ENCODE measurements at places on chromosomes 12 and 14.
A peak's percentile ranks its signal among the peaks of the same experiment; 100 is the strongest.

- peak overlapping the region; percentile 14 for H3K27ac ChIP-seq
- H3K4me3 ChIP-seq, result no peak overlapping the region
- H3K36me3 ChIP-seq, result peaks cover 11% of the 10 kb centered on the region
- H3K27me3 ChIP-seq, result no peaks in the 10 kb centered on the region
Observed at GRCh38 chr14:69093631-69094421, 59.1 kb downstream of the DCAF5 start.

- no peaks in the 10 kb centered on the region for H3K36me3 ChIP-seq
- no peak for DNase-seq
- H3K4me1 ChIP-seq, result no peaks in the 10 kb centered on the region
- H3K27ac ChIP-seq, result no peak overlapping the region
- no peak overlapping the region for H3K4me3 ChIP-seq
- peaks cover 9% of the 10 kb centered on the region for H3K27me3 ChIP-seq
Observed at GRCh38 chr12:65811968-65812700, 12.1 kb upstream of the HMGA2 start.

DNA sequence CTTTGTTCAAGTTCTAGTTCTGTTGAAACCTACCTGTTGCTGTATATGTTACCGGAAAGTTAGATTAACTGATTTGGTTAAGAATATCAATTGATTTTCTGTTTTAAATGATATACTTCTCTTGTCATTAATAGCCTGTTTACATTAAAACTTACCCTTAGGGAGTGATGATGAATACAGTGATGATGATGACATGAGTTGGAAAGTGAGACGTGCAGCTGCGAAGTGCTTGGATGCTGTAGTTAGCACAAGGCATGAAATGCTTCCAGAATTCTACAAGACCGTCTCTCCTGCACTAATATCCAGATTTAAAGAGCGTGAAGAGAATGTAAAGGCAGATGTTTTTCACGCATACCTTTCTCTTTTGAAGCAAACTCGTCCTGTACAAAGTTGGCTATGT is 33.0 kb downstream of the CAND1 start:
- no peaks in the 10 kb centered on the region for H3K27me3 ChIP-seq
- no peak for DNase-seq
- H3K36me3 ChIP-seq, result peaks cover 53% of the 10 kb centered on the region
- H3K27ac ChIP-seq, result no peak overlapping the region
- H3K4me1 ChIP-seq, result peaks cover 8% of the 10 kb centered on the region

DNA sequence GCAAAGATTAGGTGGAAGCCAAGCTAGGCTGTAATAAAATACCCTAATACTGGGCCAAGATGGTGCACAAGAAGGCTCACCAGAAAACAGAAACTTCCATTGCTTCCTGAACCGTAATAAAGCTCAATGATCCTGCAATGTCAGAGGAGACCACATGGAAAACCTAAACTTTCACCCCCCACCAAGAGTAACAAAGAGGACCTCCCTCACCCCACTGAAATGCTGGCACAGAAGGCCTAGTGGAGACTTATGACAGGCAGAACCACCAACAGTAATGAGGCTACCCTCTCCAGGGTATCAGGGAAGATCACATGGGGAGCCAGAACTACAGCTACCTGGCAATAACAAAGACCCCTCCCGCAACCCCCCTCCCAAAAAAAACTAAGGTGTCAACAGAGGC is 43.1 kb downstream of the CEP83 start:
- no peaks in the 10 kb centered on the region for H3K4me1 ChIP-seq

GRCh38 chr12:53078425-53079225 is 565 bp downstream of the SPRYD3 start:
- peak overlapping the region; percentile 80 for H3K27ac ChIP-seq
- H3K27me3 ChIP-seq, result no peaks in the 10 kb centered on the region
- peaks cover 39% of the 10 kb centered on the region for H3K4me1 ChIP-seq
- DNase-seq, result peak; percentile 70
- peak overlapping the region; percentile 83 for H3K4me3 ChIP-seq
- peaks cover 13% of the 10 kb centered on the region for H3K36me3 ChIP-seq

DNA sequence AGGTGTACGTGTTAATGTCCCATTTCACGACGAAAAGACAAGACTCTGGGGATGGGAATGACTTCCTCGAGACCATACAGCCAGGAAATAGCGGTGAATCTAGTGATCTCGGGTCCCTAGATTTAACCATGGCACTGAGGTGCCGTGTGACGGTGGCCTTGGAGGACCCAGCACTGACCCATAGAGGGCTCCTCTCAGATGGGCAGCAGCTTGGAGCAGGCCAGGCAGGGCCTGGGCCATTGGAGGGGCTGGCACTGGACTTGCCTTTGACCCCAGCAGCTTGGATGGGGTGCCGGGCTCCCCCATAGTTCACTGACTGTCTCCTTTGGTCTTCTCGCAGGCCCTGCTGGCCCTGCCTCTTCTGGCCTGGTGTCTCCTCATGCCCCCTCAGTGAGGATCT is 5.4 kb downstream of the TCL1B start:
- H3K36me3 ChIP-seq, result no peaks in the 10 kb centered on the region
- H3K27me3 ChIP-seq, result peaks cover 14% of the 10 kb centered on the region
- H3K4me1 ChIP-seq, result no peaks in the 10 kb centered on the region
- DNase-seq, result no peak
- no peak overlapping the region for H3K27ac ChIP-seq
- H3K4me3 ChIP-seq, result no peak overlapping the region

DNA sequence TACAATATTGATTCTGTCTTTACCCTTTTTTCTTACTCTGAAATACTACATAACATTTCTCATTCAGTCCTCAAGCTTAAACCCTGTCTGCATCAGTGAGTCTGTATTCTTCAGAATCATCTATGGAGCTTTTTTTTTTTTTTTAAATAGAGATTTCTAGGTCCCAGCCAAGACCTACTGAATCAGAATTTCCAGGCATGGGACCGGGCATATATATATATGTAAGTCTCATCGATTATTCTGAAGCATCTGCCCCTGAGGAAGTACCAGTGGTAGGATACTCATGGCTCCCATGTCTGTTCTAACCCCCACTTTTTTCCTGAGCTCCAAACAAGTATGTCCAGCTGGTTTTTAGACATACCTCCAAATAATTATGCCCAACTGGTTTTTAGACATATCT is 6.1 kb downstream of the DDX47 start:
- peaks cover 69% of the 10 kb centered on the region for H3K36me3 ChIP-seq
- peak overlapping the region; percentile 68 for H3K27ac ChIP-seq
- H3K4me3 ChIP-seq, result no peak overlapping the region
- DNase-seq, result no peak
- no peaks in the 10 kb centered on the region for H3K27me3 ChIP-seq
- H3K4me1 ChIP-seq, result peaks cover 61% of the 10 kb centered on the region

DNA sequence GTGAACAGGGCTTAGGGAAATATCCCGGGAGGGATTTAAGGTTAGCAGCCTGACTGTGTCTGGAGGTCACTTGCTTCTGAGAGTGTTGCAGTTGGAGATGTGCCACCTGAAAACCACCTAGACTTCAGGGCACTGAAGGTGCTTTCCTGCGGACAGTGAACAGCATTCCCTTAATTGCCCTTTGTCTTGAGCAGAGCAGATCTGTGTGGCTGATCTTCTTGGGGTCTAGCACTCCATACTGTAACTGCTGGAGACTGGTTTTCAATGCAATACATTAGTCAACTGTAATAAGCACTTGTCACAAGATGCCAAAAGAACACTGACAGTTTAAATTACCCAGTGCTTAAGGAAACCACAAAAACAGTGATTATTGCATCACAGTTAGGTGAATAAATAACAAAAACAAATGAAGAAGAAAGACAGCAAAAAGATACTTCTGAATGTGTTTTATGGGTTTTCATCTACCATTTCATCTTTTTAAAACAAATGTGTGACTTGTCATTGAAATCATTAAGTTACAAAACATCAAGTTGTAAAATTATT is 111.8 kb downstream of the PRIMA1 start:
- DNase-seq, result no peak

DNA sequence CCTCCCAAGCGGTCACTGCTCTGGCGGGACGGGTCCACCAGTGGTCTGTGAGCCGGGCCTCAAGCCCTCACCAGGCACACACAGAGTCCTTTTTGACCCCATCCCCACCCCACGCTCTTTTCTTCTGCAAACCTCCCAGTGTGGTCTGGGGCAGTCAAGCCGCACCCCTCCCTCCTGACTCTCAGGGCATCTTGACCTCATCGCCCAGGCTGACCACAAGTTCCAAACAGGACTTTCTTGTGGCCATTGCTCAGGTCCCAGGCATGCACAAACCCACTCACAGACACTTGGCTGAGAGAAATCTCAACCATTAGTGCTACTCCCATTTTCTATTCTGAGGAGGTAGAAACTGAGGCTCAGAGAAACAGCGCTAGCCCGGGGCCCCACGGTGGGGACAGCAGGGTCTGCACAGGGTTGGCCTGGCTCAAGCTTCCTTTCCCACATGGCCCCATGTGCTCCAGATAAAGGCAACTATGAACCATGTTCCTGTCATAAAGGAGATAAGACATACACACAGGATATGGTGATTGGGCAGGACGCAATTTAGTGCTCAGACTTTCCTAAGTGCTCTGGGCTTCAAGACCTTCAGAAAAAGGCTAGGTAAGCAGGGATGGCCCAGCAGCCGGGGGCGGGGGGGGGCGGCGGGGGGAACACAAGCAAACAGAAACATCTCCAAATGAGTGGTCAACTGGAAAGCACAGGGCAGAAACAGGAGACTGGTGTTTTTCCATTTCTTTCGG is 69.6 kb downstream of the ITPK1 start:
- no peaks in the 10 kb centered on the region for H3K27me3 ChIP-seq
- no peak overlapping the region for H3K4me3 ChIP-seq
- H3K36me3 ChIP-seq, result peaks cover 18% of the 10 kb centered on the region
- H3K4me1 ChIP-seq, result peaks cover 61% of the 10 kb centered on the region

DNA sequence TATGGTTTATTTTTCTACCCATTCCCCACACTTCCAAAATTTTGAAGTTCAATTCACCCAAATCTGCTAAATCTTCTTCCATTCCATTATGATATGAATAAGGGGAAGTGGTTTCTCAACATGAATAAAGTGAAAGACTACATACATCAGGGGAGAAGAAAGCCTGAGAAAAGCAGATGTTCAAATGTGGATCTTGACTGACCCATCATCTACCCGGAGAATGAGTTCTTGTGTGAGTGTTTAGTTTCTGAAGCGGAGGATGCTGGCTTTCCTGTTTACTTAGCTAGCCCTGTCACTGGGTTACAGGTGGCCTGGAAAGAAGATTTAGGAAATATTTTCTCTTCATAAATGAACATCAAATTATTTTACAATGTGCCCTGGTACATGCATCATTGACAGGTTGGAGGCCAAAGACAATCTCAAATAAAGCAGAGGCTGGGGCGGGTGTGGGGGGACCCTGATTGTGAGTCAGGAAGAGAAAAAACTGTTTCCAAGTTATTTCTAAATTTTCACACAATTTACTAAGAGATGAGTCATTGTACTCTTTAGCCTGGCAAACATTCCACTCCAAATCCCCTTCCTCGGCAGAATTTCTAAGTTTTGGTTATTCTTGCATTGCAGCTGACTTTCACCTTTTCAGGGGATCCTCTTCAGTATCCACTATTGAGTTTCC is 135.6 kb downstream of the SLC25A21 start:
- no peak for DNase-seq
- H3K4me3 ChIP-seq, result no peak overlapping the region
- no peaks in the 10 kb centered on the region for H3K27me3 ChIP-seq
- H3K27ac ChIP-seq, result no peak overlapping the region

GRCh38 chr12:121121805-121122204 is 10.9 kb upstream of the P2RX7 start:
- no peak overlapping the region for H3K4me3 ChIP-seq
- H3K4me1 ChIP-seq, result peaks cover 24% of the 10 kb centered on the region
- DNase-seq, result no peak
- no peaks in the 10 kb centered on the region for H3K27me3 ChIP-seq

GRCh38 chr12:88944397-88944796 is 364.1 kb upstream of the KITLG start:
- H3K27me3 ChIP-seq, result peaks cover 5% of the 10 kb centered on the region
- H3K36me3 ChIP-seq, result no peaks in the 10 kb centered on the region
- H3K27ac ChIP-seq, result no peak overlapping the region
- no peak for DNase-seq

- no peak for DNase-seq
- no peaks in the 10 kb centered on the region for H3K4me1 ChIP-seq
- H3K36me3 ChIP-seq, result no peaks in the 10 kb centered on the region
- no peak overlapping the region for H3K4me3 ChIP-seq
Observed at GRCh38 chr12:98274430-98275130, 240.8 kb upstream of the TMPO start.

DNA sequence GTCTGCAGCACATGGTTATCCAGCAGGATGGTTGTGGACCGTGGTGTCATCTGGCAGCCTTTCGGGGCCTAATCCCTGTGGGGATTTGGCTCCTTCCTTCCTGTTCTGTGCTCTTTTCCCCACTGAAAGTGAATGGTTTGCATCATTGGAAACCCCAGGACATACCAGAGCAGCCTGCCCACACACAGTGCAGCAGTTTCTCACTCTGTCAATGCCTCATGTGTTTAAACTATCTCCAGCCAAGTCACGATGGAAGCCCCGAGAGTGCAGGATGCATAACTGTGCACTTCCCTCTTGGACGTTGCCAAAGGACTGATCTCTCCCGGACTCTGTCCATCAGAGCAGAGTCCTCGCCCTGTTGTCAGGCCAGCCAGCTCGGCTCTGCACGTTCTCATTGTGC is 29.0 kb upstream of the AMN start:
- no peak for DNase-seq
- peaks cover 26% of the 10 kb centered on the region for H3K36me3 ChIP-seq
- no peak overlapping the region for H3K27ac ChIP-seq
- no peak overlapping the region for H3K4me3 ChIP-seq
- H3K27me3 ChIP-seq, result no peaks in the 10 kb centered on the region

DNA sequence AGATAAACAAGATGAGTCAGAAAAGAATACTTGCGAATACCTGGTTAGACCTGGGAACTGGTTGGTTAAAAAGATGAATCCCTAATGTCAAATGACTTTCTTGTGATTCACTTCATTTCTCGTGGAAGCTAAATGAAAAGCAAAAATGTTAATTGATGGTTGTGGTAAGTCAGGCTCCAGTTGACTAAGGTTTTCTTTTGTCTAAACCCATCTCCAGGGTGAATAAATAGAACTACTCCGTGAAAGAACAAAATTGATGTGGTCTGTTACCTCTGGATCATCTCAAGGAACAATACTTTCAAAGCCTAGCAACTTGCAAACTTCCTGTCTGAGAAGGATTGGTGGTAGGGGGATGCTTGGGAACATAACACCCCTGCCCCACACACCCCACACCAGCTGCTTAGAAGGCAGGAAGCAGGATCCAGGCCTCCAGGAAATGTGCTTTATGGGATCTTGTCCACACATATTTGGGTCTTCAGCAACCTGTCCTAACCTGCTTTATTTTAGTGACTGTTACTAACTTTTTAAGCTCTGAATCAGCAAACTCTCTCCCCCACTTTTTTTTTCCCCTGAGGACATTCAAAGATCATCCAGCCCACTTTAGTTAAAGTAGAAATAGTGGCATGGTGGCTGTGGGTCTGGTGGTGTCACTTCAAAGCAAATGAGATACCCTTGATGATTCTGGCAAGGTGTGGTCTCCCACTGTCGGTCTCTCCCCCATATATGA is 60.4 kb upstream of the PTHLH start:
- no peak overlapping the region for H3K27ac ChIP-seq
- no peak for DNase-seq
- H3K27me3 ChIP-seq, result peaks cover 4% of the 10 kb centered on the region
- H3K4me1 ChIP-seq, result no peaks in the 10 kb centered on the region

- no peak overlapping the region for H3K27ac ChIP-seq
- H3K4me1 ChIP-seq, result no peaks in the 10 kb centered on the region
- H3K36me3 ChIP-seq, result no peaks in the 10 kb centered on the region
- no peak for DNase-seq
- no peaks in the 10 kb centered on the region for H3K27me3 ChIP-seq
Observed at GRCh38 chr12:43317156-43317555, 234.8 kb downstream of the ADAMTS20 start.

All from activated CD8-positive, alpha-beta T cell treated with anti-CD3 and anti-CD28 coated beads for 36 hours (primary cell).